ENCODE measurements at places on chromosomes 6 and 20. TPM values are rescaled to one million over a fixed set of nuclear protein-coding genes. Genes with fewer than 3 reads are reported as not detected.
A peak's percentile ranks its signal among the peaks of the same experiment; 100 is the strongest.

Gene BCAS1
- total RNA-seq, result 29.0 TPM

- peak; percentile 77 for DNase-seq
These were observed 36.8 kb downstream of the NCR2 start for GRCh38 chr6:41371992-41372831.

- DNase-seq, result no peak
These were observed 22.3 kb downstream of the CNKSR3 start for GRCh38 chr6:154488248-154488593.

GRCh38 chr6:112254921-112255320, 554 bp upstream of the LAMA4 start:
- no peak for DNase-seq

All from stomach (tissue), 19 donors.